Uterus (tissue), 4 donors: ENCODE measurements at places on chromosomes 12 and 14. TPM values are rescaled to one million over a fixed set of nuclear protein-coding genes. Genes with fewer than 3 reads are reported as not detected.

The MAP1LC3B2 gene
- total RNA-seq = 1.8 TPM

DNA sequence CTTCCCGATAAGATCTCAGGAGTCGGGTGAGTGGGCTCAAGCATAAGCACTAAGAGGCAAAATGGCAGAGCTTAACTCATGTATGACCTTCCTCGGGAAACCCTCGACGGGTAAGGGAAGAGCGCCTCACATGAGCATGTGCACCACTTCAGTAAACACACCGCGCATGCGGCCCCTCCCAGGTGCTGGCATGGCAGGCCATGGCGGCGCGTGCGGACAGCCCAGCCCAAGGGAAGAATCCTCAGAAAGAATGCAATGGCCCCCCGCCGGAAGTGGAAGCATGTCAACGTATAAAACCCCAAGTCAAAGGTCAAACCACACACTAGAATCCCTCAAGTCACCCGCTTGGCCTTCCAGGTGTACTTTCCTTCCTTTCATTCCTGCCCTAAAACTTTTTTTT, 6.6 kb upstream of the TNFAIP2 start:
- no peak for DNase-seq

GRCh38 chr12:65408441-65408840, 130.0 kb downstream of the MSRB3 start:
- no peak for DNase-seq

The TAS2R19 gene
- total RNA-seq = 3.5 TPM

The SRRM4 gene
- 0.09 TPM for total RNA-seq

DNA sequence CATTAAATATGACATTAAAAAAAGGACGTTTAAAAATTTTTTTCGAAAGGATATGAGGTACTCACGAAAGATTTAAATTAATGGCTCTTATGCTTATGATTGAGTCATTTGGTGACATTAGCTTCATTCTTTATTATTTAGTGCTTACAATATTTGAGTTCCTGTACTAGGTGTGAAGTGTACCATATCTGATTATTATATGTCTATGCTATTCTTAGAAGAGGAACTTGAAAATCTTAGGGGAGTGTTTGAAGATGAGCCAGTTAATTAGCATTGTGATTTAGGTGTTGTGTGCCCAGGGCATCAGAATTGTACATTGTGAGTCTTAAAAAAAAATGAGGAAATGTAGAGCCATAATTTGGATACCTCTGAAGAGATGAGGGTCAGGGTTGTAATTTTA, 118.6 kb downstream of the FUT8 start:
- DNase-seq = no peak

- DNase-seq = no peak
Observed at GRCh38 chr12:48758186-48758585, 30.7 kb downstream of the ADCY6 start.

DNA sequence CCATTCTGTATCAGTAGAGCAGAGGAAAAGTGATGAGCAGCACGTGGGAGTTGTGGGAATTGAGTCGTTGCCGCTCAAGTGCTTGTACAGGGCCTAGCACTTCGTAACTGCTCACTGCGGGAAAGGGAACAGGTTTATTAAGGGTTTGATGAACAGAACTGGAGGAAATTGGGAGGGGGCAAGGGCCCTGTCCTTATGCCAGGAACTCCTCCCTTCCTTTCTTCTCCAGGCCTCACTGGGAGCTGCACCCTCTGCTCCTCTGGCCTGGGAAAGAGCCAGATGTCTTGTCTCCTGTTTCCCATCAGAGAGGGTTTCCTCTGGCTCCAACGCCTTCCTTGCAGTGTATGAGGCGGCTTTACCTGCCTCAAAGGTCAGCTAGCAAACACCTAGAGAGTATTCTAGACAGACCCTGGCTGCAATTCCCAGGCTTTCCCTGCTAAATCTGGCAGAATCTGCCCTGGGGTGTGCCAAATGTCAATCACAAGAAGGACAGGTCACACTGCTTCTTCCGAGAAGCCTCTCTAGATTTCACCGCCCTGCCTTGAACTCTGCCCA, 78.4 kb downstream of the NTF3 start:
- DNase-seq = no peak

DNA sequence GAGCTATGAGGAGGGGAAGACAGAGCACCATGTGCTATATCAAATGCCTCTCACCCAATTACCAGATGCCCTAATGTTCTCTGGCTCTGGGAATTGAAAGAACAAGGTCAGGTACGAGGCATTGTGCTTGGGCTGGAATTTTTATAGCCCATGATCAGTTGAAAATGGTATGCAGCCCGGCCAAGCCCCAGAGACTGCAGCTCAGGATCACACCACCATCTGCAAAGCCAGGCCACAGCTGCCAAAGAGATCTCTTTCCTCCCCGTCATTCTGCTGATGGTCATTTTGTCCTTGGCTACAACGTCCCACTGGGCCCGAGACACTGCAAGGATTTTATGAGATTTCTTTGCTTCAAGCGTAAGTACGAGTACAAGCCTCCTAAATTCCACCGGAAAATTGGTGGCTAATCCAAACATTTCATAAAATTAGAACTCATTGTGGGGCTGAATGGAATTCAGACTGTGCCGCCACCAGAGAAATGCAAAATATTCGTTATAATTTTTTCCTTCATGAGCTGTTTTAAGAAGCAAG, 15.1 kb downstream of the NUAK1 start:
- peak; percentile 58 for DNase-seq

The KLRB1 gene
- total RNA-seq = 0.61 TPM

- DNase-seq = no peak
Observed at GRCh38 chr12:113096675-113097461, 38.7 kb downstream of the RASAL1 start.

The PTPRQ gene
- 1.0 TPM for total RNA-seq

The AMN1 gene
- 1.3 TPM for total RNA-seq

The COQ6 gene
- 103 TPM for total RNA-seq

The SLC25A29 gene
- 850 TPM for total RNA-seq

DNA sequence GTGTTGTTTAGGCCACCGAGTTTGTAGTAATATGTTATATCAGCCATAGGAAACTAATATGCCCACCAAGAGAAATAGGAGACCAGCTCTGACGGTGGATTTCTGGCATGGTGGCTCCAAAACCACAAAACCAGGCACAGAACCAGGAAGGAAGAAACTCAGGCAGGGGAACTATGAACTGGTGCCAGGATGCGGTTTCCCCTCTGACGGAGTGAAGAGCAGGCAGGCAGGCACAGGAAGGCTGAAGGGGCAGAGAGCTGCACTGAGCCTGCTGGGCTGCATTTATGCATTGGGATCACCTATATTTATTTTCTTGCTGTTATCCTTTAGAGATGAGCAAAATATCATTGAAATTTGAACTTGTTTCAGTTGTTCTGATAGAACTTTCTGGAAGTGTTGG, 479.4 kb downstream of the VRK1 start:
- DNase-seq = no peak

The ATN1 gene
- total RNA-seq = 283 TPM

The GUCY2C gene
- total RNA-seq = 0.15 TPM

- DNase-seq = no peak
Observed at GRCh38 chr12:68638721-68639395, 28.2 kb downstream of the RAP1B start.
